ENCODE measurements at places on chromosomes 6 and 20. TPM values are rescaled to one million over a fixed set of nuclear protein-coding genes. Genes with fewer than 3 reads are reported as not detected.

DNA sequence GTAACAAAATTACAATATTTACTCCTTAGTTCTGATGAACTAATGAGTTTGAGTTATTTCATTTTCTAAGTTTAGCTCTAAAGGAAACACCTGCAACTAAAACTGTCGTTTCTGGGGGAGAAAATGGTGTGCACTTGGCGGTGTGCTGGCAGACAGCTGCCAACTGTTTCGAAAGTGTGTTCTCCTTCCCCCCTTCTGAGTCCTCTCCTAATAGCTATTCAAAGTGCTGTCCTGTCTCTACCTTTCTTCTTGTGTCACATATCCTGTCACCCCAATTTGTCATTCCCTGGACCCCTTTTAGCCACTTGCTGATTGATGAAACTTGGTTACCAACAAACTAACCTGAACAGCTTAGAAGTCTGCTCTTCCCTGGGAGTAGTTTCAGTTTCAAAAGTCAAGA lies 4.9 kb upstream of the UBE2J1 start:
- no peaks in the 10 kb centered on the region for H3K36me3 ChIP-seq
- peak overlapping the region; percentile 43 for H3K27ac ChIP-seq
- DNase-seq = no peak
- peaks cover 74% of the 10 kb centered on the region for H3K4me1 ChIP-seq
- H3K4me3 ChIP-seq = peak overlapping the region; percentile 74

- H3K27ac ChIP-seq = peak overlapping the region; percentile 26
- H3K4me3 ChIP-seq = peak overlapping the region; percentile 97
- DNase-seq = no peak
- H3K4me1 ChIP-seq = peaks cover 50% of the 10 kb centered on the region
- H3K36me3 ChIP-seq = no peaks in the 10 kb centered on the region
Measured at GRCh38 chr20:33400812-33401183, 521 bp downstream of the CDK5RAP1 start.

DNA sequence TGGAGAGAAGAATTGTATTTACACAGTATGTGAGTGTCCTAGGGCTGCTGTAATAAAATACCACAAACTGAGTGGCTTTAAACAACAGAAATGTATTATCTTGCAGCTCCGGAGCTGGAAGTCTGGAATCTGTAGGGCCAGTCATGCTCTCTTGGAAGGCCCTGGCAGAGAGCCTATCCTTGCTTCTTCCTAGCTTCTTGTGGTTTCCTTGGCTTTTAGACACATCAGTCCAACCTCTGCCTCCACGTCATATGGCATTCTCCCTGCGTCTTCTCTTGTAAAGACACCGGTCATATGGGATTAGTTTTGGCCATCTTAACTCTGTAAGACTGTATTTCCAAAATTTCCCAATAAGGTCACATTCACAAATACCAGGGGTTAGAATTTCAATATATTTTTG lies 10.8 kb downstream of the FNDC1 start:
- no peak overlapping the region for H3K27ac ChIP-seq
- no peak for DNase-seq
- no peaks in the 10 kb centered on the region for H3K36me3 ChIP-seq
- H3K4me3 ChIP-seq = no peak overlapping the region
- H3K4me1 ChIP-seq = peaks cover 11% of the 10 kb centered on the region

DNA sequence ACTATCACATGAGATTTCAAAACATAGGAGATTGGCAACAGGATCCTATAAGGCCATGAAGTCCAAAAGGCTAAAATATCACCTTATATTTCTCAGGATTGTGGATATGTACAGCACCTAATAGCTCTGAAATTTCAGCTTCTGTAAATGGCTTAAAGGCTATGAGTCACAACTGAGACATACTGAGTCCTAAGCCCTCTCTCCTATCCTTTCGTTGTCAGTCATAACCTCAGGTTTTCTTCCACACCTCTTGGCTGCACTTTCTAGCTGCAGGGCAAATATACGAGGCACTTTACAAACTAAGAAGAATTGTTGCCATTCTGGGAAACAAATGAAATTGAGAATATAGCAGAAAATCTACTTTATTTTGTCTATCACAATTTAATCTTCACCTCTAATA lies 969.9 kb upstream of the EPHA7 start:
- no peak overlapping the region for H3K27ac ChIP-seq
- H3K4me1 ChIP-seq = no peaks in the 10 kb centered on the region
- H3K4me3 ChIP-seq = no peak overlapping the region

- no peaks in the 10 kb centered on the region for H3K27me3 ChIP-seq
- no peaks in the 10 kb centered on the region for H3K4me1 ChIP-seq
- no peak overlapping the region for H3K27ac ChIP-seq
- no peak for DNase-seq
- H3K36me3 ChIP-seq = no peaks in the 10 kb centered on the region
Measured at GRCh38 chr6:122285292-122285913, 114.0 kb upstream of the HSF2 start.

DNA sequence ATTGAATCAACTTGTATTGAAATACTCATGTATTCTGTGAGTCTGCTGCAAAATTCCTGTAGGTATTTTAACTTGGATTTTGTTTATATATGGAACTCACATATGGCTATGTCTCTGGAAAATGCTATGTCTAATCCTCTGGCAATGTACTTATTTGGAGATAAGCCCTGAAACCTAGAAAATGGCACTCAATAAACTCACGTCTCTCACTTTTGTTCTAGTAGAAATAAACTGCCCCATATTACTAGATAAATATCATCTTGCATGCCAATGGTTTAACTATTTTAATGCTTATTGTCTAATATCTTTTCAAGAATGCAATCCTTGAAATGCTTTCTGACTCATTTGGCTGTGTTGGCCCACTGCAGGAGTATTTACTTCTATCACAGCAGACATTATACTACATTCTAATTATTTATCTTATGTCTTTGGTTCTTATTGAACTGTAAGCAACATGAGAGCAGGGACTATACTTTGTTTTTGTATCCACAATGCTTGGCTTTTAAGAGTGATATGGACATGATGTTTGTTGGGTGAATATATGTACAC lies 292.2 kb upstream of the RSPO3 start:
- DNase-seq = no peak
- H3K36me3 ChIP-seq = no peaks in the 10 kb centered on the region
- H3K4me1 ChIP-seq = no peaks in the 10 kb centered on the region

DNA sequence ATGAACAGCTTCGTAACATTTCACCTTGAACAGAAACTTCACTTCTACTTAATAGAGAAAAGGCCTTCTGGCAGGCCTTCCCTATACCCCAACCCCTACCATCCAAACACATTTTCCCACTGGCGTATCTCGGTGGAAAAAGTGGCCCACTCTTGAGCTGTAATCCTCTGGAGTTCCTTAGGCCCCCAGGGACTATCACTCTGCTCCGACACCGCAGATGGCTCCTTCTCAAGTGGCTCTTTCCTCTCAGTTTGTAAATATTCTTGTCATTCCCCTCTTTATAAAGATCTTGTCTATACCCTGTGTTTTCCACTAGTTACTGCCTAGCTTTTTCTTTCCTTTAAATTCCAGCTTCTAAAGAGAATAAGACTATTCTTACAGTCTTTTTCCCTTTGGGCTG lies 108.7 kb downstream of the MYB start:
- no peak overlapping the region for H3K27ac ChIP-seq
- no peaks in the 10 kb centered on the region for H3K27me3 ChIP-seq
- peaks cover 17% of the 10 kb centered on the region for H3K4me1 ChIP-seq
- no peak overlapping the region for H3K4me3 ChIP-seq
- peaks cover 14% of the 10 kb centered on the region for H3K36me3 ChIP-seq

GRCh38 chr20:1631309-1632151 lies 11.7 kb upstream of the SIRPB1 start:
- H3K27ac ChIP-seq = peak overlapping the region; percentile 35
- peaks cover 70% of the 10 kb centered on the region for H3K4me1 ChIP-seq
- no peak for DNase-seq
- peaks cover 45% of the 10 kb centered on the region for H3K36me3 ChIP-seq
- H3K27me3 ChIP-seq = no peaks in the 10 kb centered on the region

GRCh38 chr6:118537574-118537973 lies 10.5 kb upstream of the PLN start:
- H3K27ac ChIP-seq = no peak overlapping the region
- DNase-seq = no peak
- H3K27me3 ChIP-seq = no peaks in the 10 kb centered on the region
- H3K36me3 ChIP-seq = peaks cover 11% of the 10 kb centered on the region

GRCh38 chr6:11538819-11539468 lies 1.4 kb downstream of the TMEM170B start:
- peaks cover 7% of the 10 kb centered on the region for H3K4me1 ChIP-seq
- peak overlapping the region; percentile 87 for H3K4me3 ChIP-seq
- no peak for DNase-seq
- peaks cover 3% of the 10 kb centered on the region for H3K36me3 ChIP-seq
- H3K27ac ChIP-seq = peak overlapping the region; percentile 91
- H3K27me3 ChIP-seq = peaks cover 14% of the 10 kb centered on the region

SRC gene
- 5.1 TPM for total RNA-seq

ACSS1 gene
- total RNA-seq = 18.2 TPM

OOEP gene
- total RNA-seq = 0.76 TPM

Measured in activated T-cell treated with anti-CD3 and anti-CD28 coated beads, Interleukin-2, amount 50 U/mL, for 72 hours (primary cell).